ENCODE measurements at places on chromosomes 3 and 15.

GRCh38 chr3:182704926-182705325 is 88.4 kb upstream of the ATP11B start:
- DNase-seq: no peak

DNA sequence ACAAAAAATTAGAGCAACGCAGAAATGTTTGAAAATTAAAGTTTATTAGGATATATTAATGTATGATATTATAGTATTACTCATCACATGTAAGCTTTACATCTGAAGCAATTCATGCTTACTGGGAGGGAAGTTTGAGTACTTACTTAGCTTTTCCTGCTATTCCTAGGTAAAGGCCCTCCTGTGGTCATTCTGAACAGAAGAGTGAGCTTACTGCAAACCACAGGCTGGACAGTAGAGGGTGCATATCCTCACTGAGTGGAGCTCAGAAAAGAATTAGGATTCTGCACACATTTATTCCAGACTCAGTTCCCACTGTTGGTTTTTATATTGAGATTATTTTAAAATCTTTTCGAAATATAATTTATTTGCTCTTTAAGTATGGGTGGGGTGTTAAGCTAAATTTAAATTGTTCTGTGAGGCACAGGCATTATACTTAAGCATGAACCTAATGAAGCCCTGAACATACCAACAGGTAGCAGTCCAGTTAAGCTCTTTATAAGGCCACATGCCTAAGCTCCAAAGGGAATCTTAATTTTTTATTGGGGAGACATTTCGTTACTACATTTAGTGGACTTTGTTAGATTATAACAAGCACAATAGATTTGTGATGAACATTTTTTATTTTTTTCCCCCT is 10.2 kb downstream of the MRPS22 start:
- DNase-seq: peak; percentile 61

DNA sequence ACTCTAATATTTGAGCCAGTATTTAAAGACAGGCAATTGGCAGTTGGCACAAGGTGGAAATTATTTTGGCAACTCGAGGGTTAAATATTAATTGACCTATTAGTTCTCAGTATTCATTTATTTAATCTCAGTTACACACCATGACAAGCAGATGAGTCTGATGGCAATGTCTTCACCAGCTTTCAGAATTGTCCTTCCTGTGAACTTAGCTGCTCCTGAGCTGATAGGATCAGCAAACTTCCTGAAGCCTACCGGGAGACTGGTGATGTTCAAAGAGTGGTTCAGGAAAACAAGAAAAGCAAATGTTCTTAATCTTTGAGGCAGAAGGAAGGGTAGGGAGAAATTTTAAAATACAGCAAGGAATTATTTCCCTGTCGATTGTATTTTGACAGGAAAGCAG is 522.2 kb downstream of the SOX2 start:
- no peak for DNase-seq

GRCh38 chr15:69602921-69603320 is 150.3 kb downstream of the RPLP1 start:
- no peak for DNase-seq

DNA sequence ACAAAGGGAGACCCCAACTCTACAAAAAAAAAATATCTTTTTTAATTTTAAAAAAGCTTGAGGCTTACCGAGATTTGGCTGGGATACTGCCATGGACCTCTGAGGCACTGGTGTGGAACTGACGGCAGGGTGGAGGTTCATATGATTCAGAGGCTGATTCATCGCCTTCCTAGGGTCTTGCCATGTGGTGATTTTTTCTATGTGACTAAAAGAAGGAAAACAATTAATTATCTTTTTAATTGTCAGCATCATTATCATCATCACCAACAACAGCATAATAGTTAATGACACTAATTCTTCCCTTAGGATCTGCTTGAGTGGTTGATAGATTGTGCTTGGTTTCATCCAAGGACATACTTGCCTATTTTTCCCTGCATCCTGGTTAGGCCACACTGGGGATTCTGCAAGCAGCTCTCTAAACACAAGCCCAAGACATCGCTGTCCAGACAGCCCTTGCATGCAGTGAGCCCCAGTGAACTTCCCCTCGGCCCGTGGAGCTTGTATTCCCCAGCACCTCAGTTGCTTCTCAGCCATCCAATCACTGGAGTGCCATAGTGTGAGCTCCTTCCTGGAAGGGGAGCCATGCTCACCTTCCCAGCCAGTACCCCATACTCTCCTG is 84.9 kb downstream of the WWTR1 start:
- DNase-seq: no peak

DNA sequence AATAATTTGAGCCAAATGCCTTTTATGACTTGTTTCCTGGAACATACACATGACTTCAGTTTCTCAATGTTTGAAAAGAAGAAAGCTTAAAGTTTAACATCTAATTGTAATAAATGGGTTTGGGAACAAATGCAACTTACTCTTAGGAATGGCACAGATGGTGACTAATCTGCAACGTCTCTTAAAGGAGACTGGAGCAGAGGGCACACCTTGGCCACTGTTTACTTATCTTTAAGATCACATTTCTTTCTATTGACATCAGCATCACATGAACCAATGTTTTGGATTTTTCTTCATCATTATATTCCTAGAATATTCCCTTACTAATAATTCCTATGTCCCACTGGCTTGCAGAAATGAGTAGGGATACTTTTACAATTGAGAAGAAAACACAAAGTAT is 229.5 kb downstream of the CHL1 start:
- no peak for DNase-seq

- no peak for DNase-seq
Observed at GRCh38 chr15:62057341-62057980, 2.8 kb downstream of the VPS13C start.

- DNase-seq: no peak
Observed at GRCh38 chr15:47624503-47624902, 92.8 kb upstream of the SEMA6D start.

DNA sequence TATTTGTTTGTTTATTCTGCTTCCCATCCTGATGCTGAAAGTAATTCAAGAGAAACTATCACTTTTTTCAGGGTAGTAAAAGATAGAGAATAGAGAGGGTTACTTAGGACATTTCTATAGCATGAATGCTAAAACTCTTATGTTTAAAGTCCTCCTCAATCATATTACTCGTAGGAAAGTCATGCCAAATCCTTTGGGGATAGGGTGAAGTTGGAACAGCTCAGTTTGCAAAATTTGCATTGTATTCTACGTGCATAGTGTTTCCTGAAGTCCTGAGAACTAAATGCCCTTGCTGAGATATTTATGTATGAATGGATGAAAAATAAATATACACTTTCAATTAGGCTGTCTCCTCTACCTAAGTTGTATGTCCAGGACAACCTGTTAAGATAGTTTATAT is 14.6 kb downstream of the PLSCR5 start:
- DNase-seq: no peak

GRCh38 chr3:13296662-13297061 is 123.5 kb downstream of the NUP210 start:
- no peak for DNase-seq

Data from Ammon's horn (tissue), 1 donor.